ENCODE measurements at places on chromosomes 2 and 18.

DNA sequence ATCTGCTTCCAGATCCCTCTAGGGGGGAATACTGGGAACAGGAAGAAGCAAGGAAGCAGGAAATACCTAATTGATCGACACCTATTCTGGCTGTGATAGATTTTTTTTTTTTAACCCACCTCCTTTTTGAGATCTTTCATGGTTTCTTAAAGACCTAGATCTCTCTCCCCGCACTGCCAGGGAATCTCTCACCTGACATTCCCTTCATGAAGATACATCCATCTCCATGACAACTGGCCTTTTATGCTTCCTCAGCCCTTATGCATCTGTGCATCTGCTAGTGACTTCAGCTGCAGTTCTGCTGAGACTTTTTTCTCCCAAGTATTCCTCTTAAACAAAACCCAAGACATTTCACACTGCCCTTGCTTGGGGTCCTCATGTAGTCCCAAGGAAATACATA lies 21.1 kb upstream of the CPO start:
- DNase-seq = no peak
- no peaks in the 10 kb centered on the region for H3K4me1 ChIP-seq
- H3K4me3 ChIP-seq = no peak overlapping the region
- no peaks in the 10 kb centered on the region for H3K27me3 ChIP-seq
- no peak overlapping the region for H3K27ac ChIP-seq

GRCh38 chr18:27419646-27420045 lies 234.5 kb upstream of the CHST9 start:
- H3K4me3 ChIP-seq = no peak overlapping the region
- DNase-seq = no peak
- no peaks in the 10 kb centered on the region for H3K4me1 ChIP-seq
- H3K27ac ChIP-seq = no peak overlapping the region
- H3K36me3 ChIP-seq = no peaks in the 10 kb centered on the region

DNA sequence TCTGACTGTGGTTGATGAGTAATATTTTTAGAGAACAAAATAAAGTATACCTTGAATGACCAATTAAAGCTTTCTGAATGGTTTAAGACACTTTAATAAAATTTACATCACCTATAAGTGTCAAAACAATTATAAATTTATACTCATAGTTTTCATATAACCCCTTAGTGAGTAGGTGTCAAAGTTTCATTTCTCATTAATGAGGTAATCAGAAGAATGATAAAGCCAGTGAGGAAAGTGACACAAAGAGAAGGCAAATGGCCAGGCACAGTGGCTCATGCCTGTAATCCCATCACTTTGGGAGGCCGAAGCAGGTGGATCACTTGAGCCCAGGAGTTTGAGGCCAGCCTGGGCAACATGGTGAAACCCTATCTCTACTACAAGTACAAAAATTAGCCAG lies 60.8 kb upstream of the CTLA4 start:
- DNase-seq = no peak
- H3K27ac ChIP-seq = no peak overlapping the region
- H3K27me3 ChIP-seq = peaks cover 3% of the 10 kb centered on the region

DNA sequence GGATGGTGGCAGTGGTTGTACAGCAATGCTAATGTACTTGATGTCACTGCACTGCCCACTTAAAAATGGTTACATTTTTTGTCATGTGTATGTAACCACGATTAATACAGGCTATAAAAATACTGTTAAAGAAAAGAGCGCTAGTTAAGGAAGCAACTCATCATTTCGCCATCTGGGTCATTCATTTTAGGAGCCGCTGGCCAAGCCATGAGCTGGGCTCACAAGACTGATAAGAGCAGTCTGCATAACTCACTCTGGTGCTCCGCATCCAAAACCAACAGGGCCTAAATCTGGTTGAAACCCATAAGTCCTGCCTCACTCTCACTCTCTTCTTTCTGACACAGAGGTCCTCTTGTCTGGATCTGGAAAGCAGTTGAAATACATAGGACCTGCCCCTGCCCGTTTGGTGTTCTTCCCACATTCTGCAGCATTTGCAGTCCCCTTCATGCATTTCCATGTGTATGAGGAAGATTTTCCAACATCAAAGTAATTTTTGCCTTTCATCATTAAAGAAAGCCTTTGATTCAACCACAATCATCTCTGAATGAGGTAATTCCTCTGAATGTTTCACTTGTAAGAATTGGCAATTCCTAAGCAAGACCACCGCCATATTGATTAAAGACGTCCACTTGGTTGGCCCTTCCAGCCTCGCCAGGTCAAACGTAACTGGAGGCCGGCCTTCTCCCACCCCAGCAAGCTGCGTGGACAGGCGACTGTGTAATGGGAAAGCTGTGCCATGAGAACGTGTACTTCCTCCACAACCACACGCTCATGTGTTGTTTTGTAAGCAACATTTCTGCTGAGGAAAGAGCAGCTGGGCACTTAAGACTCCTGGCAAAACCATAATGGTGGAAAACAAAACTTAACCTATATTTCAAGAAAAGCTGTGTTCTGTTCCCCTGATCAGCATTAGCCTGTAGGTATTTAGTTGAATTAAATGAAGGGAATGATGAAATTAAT lies 112.2 kb downstream of the VAPA start:
- H3K36me3 ChIP-seq = no peaks in the 10 kb centered on the region
- DNase-seq = no peak
- no peak overlapping the region for H3K27ac ChIP-seq
- H3K27me3 ChIP-seq = peaks cover 6% of the 10 kb centered on the region

Measured in activated CD8-positive, alpha-beta memory T cell treated with anti-CD3 and anti-CD28 coated beads, Interleukin-2, amount 10 ng/mL, durations not matched to agents 7 days and 5 days (primary cell).